ENCODE measurements at places on chromosomes 3 and 15.

- DNase-seq = no peak
Measured at GRCh38 chr15:39321977-39322376, 258.9 kb upstream of the THBS1 start.

- DNase-seq = no peak
Measured at GRCh38 chr3:60752809-60753208, 498.4 kb downstream of the FHIT start.

DNA sequence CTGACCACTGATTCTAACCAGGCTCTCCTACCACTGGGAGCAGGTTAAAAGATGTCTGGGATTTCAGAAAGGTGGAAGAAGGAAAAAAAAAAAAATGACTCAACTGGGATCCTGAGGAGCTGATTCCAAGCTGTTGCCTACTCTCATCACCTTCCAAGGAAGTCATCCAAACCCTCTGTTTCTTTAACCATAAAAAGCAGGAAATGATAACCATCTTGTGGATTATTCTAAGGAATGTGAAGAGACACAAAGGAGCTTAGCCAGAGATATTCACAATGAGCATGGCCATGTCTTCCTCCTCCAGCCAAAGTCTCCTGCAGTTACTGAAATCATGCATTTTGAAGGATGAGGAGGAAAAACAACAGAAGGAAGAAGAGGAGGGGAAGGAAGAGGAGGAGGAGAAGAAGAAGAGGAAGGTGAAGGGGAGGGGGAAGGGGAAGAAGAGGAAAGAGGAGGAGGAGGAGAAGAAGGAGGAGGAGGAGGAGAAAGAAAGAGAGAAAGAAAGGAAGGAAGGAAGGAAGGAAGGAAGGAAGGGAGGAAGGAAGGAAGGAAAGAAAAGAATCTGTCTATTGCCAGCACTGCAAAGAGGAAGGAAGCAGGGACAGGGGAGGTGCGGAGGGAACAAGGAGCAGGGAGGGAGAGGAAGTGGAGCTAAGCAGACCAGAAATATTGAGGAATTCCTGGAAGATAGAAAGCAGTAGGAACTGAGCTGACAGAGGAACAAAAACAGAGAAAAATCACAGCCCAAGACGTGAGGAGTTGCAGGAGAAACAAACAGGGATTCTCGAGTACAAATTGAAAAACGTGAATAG lies 229.2 kb downstream of the UACA start:
- DNase-seq = no peak

- DNase-seq = peak; percentile 68
Measured at GRCh38 chr3:186614597-186615483, 2.0 kb downstream of the AHSG start.

DNA sequence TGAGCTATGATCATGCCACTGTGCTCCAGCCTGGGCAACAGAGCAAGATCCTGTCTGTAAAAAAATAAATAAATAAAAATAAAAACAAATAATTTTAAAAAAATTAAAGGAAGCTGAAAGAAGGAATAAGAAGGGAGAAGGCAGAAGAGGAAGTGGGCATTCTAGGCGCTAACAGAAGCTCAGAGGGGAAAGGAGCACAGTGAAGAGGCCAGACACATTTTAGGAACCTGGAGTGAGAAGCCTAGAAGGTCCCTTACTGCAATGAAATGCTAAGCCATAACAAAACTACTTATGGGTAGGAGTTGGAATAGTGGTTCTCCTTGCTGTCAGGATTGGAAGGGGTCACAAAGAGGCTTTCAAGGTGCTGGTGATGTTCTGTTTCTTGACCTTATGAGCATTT lies 64.0 kb downstream of the ITGB5 start:
- no peak for DNase-seq

DNA sequence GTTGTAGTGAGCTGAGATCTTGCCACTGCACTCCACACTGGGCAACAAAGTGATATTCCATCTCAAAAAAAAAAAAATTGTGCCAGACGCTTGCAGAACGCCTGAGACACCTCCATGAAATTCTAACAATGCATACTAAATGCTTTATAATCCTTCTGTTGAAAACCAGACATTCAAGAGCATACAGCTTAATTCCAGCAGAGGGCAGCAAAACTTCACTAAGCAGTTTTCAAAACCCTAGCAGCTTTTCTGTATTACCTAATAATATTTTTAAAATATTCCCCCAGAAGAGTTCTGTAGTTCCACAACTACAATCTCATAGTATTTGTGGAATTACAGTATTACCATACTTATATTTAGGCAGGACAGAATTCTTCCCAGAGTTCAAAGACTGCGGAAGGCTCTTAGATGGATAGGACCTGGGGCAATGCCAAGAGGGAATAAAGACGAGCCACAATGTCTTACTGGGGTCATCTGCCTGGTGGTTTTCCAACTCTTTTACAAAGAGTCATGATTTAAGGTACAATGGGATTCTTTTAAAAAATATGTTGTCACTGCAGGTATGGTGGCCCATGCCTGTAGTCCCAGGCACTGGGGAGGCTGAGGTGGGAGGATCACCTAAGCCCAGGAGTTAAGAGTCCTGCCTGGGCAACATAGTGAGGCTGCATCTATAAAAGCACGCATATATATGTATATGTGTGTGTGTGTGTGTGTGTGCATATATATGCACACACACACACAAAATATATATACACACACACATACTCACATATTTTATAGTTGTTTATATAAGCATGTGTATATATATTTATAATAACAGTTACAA lies 19.6 kb upstream of the TASOR start:
- DNase-seq = peak; percentile 63

DNA sequence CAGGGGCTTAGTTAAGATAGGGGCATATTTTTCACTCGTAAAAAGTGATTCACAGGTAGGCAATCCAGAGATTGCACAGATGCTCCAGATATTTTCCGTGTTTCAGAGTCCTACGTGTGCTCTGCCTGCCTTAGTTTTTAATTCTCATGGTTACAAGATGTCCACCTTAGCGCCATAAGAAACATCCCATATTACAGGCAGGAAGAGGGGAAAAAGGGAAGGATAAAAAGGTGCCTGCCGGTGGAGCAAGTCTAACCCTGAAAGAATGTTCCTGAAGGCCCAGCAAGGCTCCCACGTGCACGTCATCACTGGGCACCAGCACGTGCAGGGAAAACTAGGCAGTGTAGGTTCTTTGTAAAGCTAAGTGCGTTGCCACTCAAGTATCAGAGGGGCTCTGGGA lies 10.1 kb upstream of the MOBP start:
- DNase-seq = no peak

- DNase-seq = no peak
Measured at GRCh38 chr3:102006812-102007485, 157.6 kb downstream of the NFKBIZ start.

- no peak for DNase-seq
Measured at GRCh38 chr3:1197051-1197450, 104.2 kb downstream of the CNTN6 start.

DNA sequence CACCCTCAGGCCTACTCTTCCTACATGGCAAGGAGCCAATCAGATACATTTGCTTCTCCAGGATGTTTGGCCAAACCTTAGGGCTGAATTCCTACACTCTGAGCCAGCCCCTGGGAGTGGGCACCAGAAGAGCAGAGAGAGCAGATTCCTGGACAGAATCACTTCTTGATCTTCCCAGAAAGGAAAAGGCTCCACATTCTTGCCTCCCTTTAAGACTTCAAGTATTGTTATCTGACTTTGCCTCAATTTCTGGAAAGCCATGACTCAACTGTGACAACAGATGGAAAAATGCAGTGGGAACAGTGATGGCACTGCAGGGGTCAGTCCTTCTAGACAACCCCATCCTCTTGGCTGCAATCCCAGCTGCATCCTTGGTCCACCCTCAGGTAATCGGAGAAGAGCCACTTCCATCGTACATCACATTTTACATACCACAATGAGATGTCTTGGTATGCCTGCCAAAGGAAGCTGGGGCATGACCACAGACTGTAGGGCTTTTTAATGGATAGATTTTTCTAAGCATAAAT lies 21.0 kb downstream of the SLCO2A1 start:
- DNase-seq = no peak

GRCh38 chr15:87981969-87982368 lies 274.6 kb downstream of the NTRK3 start:
- DNase-seq = no peak

GRCh38 chr3:178618896-178619295 lies 82.7 kb downstream of the KCNMB2 start:
- no peak for DNase-seq

DNA sequence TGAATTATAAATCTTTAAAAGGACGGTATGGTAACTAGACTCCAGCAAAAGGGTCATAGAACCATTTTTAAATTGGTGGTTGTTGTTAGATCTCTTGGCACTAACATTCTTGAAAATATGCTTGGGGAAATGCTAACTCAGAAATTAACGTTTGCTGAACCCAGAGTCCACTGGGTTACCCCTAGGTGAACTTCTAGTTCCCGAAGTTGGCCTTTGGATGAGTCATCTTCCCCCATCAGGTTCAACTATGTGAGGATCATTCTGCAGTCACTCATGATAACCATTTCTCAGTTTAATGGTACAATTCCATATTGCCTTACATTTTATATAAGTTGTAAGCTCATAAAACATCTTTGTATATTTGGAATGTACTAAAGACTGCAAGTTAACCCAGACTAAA lies 204.7 kb downstream of the THSD4 start:
- DNase-seq = no peak

DNA sequence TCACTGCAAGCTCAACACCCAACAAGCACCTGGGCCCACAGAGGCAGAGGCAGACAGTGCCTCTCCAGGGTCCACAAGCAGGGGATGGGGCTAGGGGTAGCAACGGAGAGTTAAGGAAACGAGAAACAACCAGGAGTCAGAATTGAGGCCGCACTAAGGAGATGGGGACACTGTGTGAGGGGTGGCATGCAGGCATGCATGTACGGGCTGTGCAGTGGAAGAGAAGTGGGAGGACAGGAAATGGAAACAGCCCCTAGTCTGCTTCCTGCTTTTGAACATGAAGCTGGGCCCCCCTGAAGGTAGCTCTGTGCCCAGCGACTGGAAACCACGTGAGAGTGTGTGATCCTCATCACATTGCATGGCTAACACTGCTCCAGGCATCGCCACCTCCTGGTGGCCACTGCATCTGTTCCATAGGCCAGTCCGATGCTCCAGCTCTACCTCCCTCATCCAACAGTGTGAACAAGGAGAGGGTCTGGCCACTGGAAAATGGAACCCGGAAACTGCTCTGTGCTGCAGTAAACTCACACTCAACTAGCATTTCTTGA lies 44.0 kb downstream of the XXYLT1 start:
- DNase-seq = no peak

- no peak for DNase-seq
Measured at GRCh38 chr15:62051166-62051565, 9.1 kb downstream of the VPS13C start.

- no peak for DNase-seq
Measured at GRCh38 chr15:66921319-66921915, 144.0 kb upstream of the SMAD3 start.

- no peak for DNase-seq
Measured at GRCh38 chr3:188584958-188585689, 431.2 kb downstream of the LPP start.

DNA sequence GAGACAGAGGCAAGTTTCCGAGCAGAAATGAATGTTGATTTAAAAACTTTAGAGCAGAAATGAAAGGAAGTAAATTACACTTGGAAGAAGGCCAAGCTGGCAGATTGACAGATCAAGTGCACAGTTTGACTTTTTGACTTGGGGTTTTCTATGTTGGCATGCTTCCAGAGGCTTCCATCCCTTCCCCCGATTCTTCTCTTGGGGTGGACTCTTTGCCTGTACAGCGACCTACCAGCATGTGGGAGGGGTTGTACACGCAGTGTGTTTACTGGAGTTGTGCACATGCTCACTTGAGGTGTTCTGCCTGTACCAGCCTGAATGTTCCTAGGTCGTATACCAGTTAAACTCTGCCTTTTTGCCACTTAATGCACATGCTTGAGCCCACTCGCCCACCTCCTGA lies 701.5 kb upstream of the GBE1 start:
- DNase-seq = no peak

DNA sequence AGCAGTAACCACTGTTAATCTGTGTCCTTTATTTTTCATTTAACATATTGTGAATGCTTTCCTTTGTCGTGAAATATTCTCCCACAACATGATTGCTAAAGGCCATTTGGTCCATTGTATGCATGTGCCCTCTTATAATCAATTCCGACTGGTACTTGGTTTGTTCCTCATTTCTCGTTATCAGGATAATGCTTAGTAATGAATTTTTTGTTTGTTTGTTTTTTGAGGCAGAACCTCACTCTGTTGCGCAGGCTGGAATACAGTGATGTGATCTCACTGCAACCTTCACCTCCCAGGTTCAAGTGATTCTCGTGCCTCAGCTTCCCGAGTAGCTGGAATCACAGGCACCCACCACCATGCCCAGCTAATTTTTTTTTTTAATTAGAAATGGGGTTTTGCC lies 22.0 kb downstream of the SPATA12 start:
- no peak for DNase-seq

DNA sequence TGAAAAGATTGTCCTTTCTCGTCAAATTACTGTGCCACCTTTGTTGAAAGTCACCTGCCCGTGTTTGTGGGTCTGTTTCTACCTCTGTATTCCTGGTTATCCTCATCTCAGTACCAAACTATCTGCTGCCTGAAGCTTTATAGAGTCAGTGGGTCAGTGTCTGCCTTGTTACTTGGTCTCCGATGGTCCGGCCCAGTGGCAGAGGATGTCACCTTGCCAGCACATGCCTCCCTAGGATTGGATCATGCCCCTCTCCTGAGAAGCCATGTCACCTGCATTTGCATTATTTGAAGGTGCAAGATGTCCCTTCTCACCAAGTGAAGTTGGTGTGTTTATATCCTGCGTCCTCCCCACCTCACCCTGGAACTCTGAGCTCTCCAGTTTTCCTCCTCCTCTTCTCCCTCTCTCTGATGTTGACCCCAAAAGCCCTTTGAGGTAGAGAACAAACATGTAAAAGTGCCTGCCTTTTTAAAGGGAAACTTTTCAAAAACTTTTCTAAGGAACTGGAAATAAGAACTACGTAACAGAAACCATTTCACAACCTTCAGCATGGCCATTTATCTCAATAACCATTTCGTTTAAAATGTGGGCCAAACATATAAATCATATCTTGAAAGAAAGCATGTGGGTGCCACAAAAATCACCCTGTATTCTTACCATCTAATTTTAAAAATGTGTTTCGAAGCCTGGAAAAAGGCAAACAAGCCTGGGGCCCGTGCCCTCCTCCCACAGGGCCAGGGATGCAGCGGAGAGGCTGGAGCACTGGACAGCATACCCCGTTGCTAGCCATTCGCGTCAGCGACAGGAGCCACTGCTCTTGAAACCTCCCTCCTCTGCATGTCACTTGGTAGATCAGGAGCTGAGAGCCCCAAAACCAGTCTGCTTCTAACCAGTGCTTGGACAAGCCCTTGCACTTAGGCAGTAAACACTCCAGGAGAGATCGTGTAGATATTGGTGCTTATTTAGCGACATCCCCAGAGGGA lies 102.1 kb downstream of the VGLL4 start:
- DNase-seq = no peak

GRCh38 chr3:151395806-151396205 lies 11.3 kb upstream of the P2RY12 start:
- no peak for DNase-seq

- DNase-seq = no peak
Measured at GRCh38 chr3:4107430-4107829, 195.7 kb upstream of the SETMAR start.

GRCh38 chr3:34207806-34208205 lies 409.4 kb downstream of the PDCD6IP start:
- no peak for DNase-seq

All from naive B cell (primary cell).